AG09309 (cell line): ENCODE measurements at places on chromosomes 4 and X.

DNA sequence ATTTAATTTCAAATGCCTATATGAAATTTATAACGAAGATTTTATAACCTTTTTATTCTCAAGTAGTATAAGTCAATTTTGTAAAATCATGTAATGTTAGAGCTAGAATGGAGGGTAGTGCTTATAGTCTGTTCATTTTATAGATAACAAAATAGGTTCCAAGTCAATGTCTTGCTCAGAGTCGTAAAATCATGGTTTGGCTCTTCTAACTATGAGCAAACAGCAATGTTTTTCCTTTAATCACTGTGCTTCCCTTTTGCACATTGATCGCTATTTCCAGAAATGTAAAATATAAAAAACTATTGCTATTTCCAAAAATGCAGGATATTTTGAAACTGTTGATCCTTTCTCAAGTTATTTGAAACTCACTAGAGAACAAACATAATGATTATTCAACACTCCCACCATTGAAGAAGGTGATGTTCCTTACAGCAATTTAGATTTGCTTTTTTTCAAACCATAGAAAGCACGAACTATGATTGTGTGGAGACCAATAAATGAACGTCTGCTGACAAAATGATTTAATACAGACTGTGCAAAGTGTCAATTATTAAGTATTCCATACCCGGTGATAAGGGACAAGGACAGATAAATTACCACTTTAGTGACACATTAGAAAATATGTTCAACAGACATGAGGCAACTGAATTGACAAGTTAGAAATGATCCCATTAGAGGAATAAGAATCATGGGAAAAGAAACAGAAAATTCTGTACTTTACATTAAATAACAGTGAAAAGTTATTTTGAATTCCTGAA, 412.1 kb upstream of the TECRL start:
- DNase-seq: no peak

DNA sequence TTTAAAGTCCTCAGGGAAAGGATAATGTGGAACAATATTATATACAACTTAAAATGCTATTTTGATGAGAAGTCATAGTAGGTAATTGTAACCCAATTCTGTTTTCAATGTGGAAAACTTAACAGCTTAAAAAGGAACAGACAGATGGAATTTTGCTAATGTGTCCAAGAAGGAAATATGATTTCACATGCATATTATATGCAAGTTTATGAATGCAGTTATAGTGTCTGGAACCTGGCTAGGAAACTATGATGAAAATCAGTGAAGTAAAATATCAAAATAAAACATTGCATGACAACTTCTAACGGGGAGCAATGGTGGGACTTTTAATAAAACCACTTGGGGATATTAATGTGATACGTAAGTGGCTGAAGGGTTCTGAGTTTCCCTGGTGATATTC, 152.6 kb upstream of the HAND2 start:
- DNase-seq: no peak

- no peak for DNase-seq
Measured at GRCh38 chrX:21373637-21374162, 518 bp upstream of the CNKSR2 start.

DNA sequence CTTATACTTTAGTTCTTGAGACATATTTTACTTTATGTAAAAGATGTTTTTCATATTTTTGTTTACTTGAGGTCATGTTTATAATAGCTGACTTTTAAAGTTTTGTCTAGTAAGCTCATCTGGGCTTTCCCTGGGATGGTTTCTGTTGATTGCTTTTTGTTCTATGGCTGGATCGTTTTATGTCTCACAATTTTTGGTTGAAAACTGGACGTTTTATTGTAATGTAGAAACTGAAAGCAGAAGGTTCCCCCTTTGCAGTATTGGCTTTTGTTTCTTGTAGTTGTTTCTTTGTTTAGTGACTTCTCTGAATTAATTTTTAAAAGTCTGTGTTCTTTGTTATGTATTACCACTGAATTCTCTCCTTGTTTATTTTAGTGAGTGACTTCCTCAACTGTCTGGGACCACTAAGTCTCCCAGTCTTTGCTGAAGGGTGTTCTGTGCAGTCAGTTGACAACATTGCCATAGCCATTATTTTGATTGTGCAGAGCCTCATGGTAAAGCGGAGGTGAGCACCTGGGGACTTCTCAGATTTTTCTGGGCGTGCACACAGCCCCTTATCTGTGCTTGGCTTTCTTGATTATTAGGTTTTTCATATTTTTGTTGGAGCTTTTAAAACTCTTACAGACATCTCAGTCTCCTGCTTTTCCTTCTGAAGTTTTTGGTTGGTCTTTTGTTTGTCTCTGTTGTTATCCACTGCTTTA, 31.0 kb downstream of the KDM6A start:
- no peak for DNase-seq

GRCh38 chrX:119757979-119758730, at the start of gene SOWAHD:
Gene SOWAHD (plus strand): TSS chrX:119758588. CDS start chrX:119758668, 80 bp downstream.
- DNase-seq: no peak

- no peak for DNase-seq
Measured at GRCh38 chr4:139617702-139618490, 47.7 kb upstream of the MGST2 start.

GRCh38 chr4:185774845-185775680, 36.9 kb downstream of the SORBS2 start:
- DNase-seq: peak; percentile 78

DNA sequence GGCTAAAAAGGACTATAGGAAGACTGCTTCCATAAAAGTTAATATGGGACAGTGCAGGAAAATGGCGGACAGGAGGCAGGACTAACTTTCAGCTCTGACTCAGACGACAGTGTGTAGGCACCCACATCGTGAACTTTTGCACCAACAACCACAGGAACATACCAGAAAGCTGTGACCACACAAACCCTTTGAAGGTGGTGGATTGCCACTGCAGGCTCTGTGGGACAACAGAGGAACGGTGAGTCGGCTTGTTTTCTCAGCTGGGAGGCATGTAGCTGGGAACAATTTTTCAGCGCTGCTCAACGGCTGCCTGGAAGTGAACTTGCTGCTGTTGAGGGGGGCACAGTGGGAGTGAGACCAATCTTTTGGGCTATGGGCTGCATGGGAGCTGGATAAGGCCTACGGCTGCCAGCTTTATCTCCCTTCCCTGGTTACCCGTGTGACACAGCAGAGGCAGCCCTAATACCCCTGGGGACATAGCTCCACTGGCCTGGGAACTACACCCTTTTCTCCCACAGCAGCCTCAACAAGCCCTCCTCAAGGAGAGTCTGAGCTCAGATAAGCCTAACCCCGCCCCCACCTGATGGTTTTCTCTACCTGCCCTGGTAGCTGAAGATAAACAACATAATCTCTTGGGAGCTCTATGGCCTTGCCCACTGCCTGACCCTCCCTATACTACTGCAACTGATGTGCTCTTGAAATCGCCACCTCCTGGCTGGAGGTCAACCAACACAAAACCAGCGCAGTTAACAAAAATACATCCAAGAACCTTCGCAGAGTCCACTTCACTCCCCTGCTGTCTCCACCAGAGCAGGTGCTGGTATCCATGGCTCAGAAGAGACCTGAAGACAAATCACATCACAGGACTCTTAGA, 1537.0 kb downstream of the C4orf33 start:
- DNase-seq: no peak

GRCh38 chr4:52051615-52052474, 741 bp downstream of the SPATA18 start:
- DNase-seq: peak; percentile 67

DNA sequence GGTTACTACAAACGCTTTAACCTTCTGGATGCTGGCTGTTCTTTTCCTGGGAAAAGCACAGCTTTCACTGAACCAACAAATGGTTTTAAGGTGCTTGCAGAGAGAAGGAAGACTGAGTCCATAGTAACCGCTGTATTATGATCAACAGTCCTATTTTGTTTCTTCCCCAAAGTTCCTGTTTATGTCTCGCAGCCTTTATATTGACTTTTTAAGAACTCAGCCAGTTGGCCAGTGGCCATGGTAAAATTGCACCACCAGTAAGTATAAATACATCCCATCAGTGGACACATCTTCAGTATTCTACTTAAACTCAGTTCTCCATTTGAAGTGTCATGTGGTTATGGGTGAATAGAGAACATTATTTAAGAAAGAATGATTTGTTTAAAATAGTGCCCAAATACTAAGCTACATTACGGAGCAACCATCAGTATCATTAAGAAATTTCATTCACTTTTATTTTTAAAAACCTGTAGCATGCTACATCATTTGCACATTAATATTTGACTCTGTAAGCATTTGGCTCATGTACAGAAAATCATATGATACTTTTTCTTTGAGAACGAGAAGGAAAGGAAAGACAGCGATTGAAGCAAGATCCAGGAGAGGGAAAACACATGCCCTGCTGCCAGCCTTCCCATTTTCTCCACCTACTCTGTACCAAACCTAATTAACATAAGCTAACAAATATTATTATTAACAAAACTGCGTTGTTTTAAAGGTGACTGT, 287.0 kb downstream of the ARHGAP24 start:
- no peak for DNase-seq
